ENCODE measurements at places on chromosomes 4 and X.

DNA sequence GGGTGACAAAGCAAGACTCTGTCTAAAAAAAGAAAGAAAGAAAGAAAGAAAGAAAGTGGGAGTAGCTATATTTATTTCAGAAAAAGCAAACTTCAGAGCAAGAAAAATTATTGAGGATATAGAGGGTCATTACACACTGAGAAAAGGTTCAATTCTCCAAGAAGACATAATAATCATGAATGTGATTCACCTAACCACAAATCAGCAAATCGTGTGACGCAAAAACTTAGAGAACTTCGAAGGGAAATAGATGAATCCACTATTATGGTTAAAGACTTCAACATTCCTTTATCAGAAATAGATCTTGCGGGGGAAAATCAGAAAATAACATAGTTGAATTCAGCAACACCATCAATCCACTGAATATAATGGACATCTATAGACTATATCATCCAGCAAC, 219.3 kb upstream of the LDB2 start:
- no peak for DNase-seq

DNA sequence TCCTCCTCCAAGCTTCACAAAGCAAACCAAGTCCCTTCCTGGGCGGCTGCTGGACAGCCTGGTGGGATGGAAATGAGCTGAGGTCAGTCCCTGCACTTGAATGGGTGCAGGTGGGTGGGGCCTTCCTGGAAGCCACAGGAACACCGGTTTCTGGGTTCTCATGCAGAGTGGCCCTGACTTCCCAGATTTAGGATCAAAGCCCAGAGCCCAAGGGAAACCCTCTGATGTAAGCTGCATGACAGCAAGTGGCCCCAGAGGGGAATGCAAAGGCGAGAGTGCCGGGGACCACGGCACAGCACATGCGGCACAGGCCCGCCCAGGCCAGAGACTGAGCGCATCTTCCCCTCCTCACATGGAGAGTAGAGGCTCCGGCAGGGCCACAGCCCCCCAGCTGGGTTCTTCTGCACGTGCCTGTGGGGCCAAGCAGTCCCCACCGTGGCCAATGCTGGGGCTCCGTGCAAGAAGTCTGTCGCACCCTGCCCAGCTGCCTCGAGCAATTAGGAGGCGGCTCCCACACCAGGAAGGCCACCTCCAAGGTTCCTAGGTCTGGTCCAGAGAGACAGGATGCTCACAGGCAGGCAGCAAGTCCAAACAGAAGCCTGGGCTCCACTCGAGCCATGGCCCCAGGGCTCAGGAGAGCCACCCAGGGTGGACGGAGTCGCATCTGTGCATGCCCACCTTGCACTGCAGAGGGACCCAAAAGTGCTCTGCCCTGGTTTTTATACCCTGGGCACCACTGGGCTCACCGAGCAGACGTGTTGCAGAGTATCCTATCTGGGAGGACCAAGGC, 83.0 kb downstream of the HTRA3 start:
- no peak for DNase-seq

- DNase-seq = no peak
Observed at GRCh38 chr4:119785963-119786362, 157.4 kb upstream of the PDE5A start.

DNA sequence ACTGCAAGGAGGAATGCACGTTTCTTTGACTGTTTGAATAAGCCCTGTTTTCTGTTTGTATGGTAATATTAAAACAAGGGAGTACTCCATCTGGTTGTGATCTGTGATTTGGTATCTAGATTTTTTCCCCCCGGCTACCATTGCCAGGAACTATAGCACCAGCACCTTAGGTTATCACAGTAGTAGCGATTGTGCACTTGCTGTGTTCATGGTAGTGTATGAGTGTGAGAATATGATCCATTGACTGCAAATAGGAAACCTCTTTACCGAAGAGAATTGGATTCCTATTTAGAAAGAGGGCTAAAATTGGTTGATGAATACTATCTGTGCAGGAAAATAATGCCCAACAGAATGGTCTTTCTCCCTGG, 69.9 kb downstream of the LARP7 start:
- no peak for DNase-seq

GRCh38 chr4:15714141-15714540, 11.3 kb downstream of the BST1 start:
- no peak for DNase-seq

DNA sequence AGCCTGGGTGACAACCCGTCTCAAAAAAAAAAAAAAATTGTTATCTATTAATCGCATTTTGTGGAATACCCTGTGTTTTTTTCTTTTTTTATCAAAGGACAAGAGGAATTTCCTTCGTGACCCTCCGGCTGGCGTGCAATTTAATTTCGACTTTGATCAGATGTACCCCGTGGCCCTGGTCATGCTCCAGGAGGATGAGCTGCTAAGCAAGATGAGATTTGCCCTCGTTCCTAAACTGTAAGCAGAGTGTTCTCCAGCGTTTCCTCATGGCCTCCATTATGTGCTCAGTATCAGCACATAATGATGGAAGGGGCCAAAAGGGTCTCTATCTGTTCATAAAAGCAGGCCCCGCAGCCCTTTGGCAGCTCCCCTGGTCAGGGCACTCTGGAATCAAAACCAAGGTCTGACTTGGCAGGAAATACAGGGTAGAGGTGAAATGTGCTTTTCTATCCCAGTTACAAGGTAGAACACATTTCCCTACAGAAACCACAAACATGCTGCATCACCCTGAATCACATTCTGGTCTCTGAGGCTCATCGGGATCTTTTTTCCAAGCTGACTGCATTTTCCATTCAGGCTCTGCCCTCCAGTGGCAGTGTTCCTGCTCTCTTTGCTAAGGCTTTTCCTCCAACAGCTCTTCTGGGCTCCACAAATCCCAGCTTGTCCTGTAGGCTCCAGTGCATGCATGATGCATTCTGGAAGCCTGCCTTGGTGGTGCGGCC, 24.4 kb downstream of the SYAP1 start:
- DNase-seq = no peak
